Cardiac ventricle fibroblast (primary cell): ENCODE measurements at places on chromosomes 1 and 21. TPM values are rescaled to one million over a fixed set of nuclear protein-coding genes. Genes with fewer than 3 reads are reported as not detected.

Gene TEDDM1
- not detected in 2 replicates for total RNA-seq

Gene OR2L13
- total RNA-seq: not detected in 2 replicates

Gene OR2T33
- not detected in 2 replicates for total RNA-seq

Gene MARCKSL1
- total RNA-seq: 419 and 469 TPM in 2 replicates

Gene TMEM50B
- 17.3 and 22.2 TPM in 2 replicates for total RNA-seq

Gene OLFML3
- 59.8 and 64.8 TPM in 2 replicates for total RNA-seq

Gene PCP4L1
- not detected in 2 replicates for total RNA-seq

Gene LRRC71
- total RNA-seq: not detected in 2 replicates

Gene KIF26B
- total RNA-seq: 5.9 and 6.3 TPM in 2 replicates

Gene MMP23B
- 13.6 and 15.7 TPM in 2 replicates for total RNA-seq

Gene SYNC
- total RNA-seq: 42.6 and 43.4 TPM in 2 replicates

Gene TMEM81
- 0.50 and 0.88 TPM in 2 replicates for total RNA-seq
